ENCODE measurements at places on chromosomes 4 and X.

DNA sequence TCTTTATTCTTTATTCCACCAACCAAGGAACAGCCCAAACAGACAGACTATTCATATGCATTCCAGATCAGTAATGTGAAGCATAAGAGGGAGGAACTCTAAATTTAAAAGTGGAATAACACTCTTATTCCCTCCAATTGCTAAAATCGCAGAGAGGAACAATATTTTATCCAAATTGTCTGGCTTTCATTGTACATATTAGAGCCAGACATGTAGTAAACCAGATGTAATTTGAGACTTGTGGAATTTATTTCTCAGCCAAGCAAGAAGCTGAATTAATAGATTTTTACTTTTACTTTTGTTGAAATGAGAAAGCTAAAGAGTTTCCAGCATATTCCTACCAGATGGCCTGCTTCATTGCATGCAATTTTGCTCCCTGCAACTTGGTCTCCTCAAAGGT, 674.6 kb upstream of the SLIT2 start:
- no peak for DNase-seq

DNA sequence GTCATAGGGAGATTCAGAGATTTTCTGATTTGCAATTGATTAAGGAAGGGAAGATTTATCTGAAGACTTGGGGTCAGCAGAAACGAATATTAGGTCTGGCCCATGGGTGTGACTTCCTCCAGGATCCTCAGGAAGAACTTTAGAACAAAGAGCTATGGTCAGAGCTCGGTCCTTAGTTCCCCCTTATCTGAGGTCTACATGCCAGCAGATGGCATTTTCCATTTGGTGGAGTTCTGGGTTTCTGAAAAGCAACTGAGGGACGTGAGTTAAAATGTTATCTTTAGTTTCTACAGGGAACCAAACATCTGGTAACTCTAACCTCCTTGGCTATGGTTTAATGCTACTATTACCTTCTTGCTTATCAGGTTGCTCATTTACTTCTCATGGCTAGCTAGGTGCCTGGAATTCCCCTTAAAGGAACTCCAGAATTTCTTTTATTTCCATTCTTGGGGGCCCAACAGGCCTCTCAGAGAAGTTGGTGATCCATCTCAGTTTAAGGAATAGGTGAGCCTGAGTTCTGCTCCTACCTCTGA, 40.7 kb downstream of the KLF3 start:
- DNase-seq: no peak

GRCh38 chrX:129932821-129933321, 26.9 kb downstream of the UTP14A start:
- no peak for DNase-seq

DNA sequence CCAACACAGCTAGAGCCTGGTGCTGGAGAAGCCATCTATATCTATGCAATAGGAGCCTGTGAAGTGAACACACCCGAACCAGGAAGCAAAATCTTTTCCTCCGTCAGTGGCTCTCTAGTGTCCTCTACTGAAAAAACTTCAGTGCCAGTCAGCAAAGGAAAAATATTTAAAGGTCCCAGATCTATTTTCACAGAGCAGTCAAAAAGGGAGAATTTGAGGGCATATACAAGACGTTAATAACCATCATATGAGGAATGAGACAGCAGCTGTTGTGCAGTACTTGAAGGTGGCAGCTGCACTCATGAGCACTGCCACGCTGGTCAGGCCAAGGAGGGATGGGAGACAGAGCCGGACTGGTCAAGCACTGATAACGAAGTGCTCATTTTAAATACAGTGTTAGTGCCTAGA, 14.4 kb downstream of the MCUB start:
- no peak for DNase-seq

GRCh38 chr4:126725906-126726305, 906.9 kb upstream of the INTU start:
- no peak for DNase-seq

DNA sequence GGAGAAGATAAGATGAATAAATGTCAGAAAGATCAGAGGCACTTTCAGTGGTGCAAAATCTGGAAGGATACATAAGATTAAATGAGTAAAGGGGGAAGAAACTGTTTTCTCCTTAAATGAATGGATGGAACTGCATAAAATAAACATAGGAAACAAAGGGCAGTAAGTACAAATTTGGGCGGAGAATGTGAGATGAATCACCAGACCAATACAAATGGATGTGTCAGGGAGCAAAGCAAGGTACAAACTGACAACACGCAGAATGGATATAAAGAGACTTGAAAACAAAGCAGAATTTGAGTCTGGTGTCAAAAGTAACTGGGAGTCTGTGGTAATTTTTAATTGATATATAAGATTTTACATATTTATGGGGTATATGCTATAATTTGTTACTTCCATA, 175.3 kb upstream of the PCDH18 start:
- peak; percentile 21 for DNase-seq

- DNase-seq: no peak
These were observed 36.5 kb downstream of the TBC1D9 start for GRCh38 chr4:140719686-140720085.

GRCh38 chr4:163048447-163048846, 118.2 kb downstream of the NAF1 start:
- peak; percentile 19 for DNase-seq

DNA sequence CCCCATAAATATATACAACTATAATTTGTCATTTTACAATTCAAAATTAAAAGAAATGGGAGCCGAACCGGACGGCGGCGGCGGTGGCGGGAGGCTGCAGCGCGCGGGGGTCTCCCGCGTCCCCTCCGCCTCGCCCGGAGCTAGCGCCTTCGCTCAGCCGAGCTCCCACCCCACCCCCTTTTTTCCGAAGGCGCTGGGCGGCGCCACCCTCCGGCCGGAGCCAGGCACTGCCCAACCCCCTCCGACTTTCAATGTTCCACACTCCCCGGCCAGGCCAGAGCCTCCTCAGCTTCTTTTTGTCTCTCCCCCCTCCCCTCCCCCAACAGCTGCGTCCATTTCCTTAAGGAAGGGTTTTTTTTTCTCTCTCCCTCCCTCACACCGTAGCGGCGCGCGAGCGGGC, 214.1 kb upstream of the GEMIN8 start:
- no peak for DNase-seq

DNA sequence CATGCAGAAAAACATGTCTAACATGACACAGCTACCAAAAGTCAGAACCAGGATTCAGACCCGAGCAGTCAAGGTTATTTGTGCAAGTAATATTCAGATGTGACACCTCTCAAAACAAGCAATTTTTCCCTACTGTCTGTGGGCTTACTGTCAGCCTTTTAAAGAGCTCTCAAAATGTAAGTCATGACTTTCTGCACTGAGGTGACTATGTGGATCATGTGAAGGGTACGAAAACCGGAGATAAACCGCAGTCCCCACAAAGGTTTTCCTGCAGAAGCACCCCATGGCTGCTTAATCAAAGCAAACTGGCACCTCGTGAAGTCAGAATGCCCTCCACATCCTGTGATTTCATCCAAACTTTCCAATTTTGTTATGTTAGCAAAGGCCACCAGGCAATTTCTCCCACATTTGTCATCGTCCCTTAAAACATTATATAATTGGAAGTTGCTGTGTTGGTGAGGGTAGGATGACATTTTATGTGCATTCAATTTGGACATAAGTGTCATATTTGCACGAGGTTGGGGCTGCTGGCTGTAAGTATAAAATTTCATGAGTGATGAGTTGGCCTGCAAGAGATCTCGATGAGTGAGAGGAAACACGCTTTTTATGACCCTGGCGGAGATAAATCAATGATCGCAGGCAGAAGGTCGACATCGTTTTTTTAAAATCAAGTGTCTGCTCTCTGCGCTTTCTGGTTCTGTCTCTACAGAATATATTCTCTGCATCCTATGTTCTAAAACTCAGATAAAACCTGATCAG, 161.2 kb downstream of the STK32B start:
- no peak for DNase-seq

- DNase-seq: no peak
These were observed 43.7 kb upstream of the XK start for GRCh38 chrX:37641859-37642258.

GRCh38 chr4:5036239-5036638, 15.0 kb upstream of the STK32B start:
- peak; percentile 61 for DNase-seq

GRCh38 chrX:53483838-53484405, 49.8 kb upstream of the HSD17B10 start:
- DNase-seq: no peak

- DNase-seq: no peak
These were observed 41.9 kb downstream of the BMP15 start for GRCh38 chrX:50952406-50952805.

GRCh38 chrX:78375894-78376293, 48.5 kb upstream of the CYSLTR1 start:
- peak; percentile 31 for DNase-seq

DNA sequence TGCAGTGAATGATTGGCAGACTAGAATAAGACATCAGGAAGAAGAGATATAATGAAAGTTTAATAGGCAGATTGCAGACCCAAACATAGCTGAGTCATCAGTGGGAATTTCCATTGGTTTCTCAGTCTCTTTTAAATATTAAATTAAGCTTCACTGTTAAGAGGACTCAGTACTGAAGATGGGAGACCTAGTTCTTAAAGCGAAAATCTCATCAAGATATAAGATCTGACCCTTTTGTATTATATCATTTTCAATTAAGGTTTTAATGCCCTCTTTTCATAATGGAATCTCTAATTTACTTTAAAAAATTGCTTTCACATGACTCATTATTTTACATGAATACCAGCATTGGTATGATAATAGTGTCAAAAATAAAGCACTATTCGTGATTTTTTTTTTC, 168.9 kb upstream of the ATOH1 start:
- DNase-seq: peak; percentile 1

GRCh38 chr4:60039908-60040307, 1160.2 kb upstream of the ADGRL3 start:
- DNase-seq: no peak

DNA sequence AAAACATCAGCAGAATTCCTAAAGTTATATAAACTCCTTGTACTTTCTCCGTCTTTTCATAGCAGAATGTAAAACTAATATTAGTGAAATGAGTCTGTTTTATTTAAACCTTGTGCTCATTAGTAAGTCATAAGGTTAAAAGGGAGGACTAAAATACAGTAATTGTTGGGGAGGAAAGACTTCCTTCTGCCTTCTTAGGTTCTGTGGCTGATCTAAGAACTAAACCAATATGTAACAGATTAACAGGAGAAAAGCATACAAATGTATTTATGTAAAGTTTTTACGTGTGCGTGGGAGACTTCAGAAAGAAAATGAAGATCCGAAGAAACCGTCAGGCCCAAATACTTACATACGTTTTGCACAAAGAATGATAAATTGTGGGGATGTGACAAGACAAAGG, 286.6 kb upstream of the MAD2L1 start:
- no peak for DNase-seq

GRCh38 chrX:91137883-91138282, 296.8 kb upstream of the PABPC5 start:
- DNase-seq: no peak

DNA sequence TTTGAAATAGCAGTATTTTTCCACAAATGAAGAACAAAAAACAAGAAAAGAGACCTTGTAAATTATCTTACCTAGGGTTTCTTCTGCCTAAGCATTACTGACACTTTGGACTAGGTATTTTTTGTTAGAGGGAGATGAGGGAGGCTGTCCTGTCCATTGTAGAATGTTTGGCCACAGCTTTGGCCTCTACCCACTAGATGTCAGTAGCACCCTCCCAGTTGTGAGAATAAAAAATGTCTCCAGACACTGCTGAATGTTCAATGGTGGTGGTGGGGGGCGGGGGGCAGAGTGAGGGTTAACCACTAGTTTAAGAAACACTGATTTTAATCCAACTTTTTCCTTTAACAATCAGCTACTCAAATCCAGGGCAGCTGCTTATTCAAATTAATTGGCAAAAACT, 25.8 kb downstream of the OTUD4 start:
- no peak for DNase-seq

- no peak for DNase-seq
These were observed 66.6 kb upstream of the ENPP6 start for GRCh38 chr4:184284336-184284690.

GRCh38 chr4:179486570-179487335, 2044.5 kb upstream of the AGA start:
- DNase-seq: no peak

- no peak for DNase-seq
These were observed 2267.9 kb upstream of the AGA start for GRCh38 chr4:179709961-179710624.

- no peak for DNase-seq
These were observed 99.8 kb downstream of the ANXA3 start for GRCh38 chr4:78651250-78651860.

DNA sequence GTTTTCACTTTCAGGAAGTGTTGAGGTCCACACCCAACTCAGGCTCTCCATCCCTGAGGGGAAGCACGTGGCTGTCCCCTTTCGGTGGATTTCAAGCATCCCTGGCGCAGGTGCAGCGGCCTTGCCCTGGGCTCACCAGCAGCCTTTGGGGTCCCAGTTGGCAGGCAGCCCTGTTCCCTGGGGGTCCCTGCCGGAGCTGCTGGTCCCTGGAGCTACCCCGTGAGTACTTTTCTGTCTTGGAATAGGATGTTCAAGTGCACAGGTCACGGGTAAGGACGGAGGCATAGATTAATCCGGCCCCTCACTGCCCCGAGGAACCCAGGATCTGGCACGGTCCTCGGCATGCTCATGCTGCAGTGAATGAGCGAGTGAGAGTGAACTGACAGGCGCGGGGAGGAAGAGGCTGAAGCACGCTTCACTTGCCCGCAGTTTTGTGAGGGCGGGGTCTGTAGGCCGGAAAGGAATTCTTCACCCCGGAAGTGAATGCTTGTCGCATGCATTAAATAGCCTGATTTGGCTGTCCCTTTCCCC, 117.2 kb upstream of the FAT1 start:
- no peak for DNase-seq

DNA sequence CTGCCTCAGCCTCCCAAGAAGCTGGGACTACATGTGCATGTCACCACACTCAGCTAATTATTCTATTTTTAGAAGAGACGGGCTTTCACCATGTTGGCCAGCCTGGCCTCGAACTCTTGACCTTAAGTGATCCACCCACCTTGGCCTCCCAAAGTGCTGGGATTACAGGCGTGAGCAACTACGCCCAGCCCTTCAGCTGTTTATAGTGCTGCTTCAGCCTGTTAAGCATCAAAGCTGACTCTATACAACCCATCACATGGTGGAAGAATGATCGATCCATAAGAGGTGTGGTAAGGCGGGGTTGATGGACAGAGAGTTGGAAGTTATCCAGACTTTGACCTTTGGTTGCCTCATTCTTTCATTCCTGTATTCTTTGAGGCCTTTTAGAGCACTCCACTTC, 56.2 kb upstream of the RAPGEF2 start:
- DNase-seq: no peak

- DNase-seq: no peak
These were observed 19.1 kb downstream of the VSIG4 start for GRCh38 chrX:66020631-66021334.

DNA sequence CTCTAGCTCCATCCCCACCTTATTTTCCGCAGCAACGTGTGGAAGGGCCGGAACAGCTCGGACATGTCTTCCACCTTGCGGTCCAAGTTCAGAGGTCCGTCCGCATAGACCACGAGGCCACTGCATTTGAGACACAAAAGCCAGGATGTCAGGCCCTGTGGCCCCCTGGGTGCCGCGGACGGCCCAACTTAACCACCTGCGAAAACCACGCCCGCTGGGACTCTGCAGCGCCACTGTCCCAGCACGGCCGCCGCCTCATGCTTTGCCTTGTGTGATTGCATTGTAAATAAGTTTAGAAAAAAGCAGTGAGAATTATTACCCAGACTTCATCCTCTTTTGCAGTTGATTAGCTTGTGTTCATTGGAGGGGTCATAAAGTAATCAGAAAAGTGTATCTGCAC, 58.2 kb upstream of the MXD4 start:
- DNase-seq: no peak

- peak; percentile 49 for DNase-seq
These were observed 144.6 kb downstream of the AMELX start for GRCh38 chrX:11437642-11438379.

All from renal cortical epithelial cell (primary cell).